CD4-positive, alpha-beta T cell treated with Interleukin-6 for 4 hours (primary cell): ENCODE measurements at places on chromosomes 5 and 9.
A peak's percentile ranks its signal among the peaks of the same experiment; 100 is the strongest.

DNA sequence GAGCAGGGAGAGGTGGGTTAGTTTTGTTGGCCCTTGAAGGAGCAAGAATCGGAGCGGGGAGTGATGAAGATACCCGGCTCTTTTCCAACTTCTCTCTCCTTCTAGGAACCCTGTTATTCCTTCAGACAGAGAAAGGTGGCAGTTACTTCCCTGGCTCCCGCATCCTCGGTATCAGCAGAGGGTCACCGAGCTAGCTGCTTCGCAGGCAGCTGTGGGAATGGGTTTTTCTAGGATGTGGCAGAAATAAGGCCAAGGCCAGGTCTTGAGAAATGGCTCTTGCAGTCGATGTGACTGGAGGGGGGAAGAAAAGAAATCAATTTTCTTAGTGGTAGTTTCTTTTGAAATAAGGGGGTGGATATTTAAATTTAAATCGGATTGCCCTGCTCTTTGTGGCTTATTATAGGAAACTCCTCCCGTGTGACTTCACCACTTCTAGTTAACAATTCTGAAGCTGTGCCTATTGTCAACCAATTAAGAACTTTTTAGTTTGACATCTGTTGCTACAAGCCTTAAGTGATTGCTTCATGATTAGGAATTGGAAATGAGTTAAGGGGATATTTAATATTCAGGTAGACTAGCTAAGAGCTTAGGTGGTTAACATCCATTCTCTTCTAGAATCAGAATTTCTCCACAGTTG lies 1.4 kb downstream of the SAP30L start:
- no peak for DNase-seq

DNA sequence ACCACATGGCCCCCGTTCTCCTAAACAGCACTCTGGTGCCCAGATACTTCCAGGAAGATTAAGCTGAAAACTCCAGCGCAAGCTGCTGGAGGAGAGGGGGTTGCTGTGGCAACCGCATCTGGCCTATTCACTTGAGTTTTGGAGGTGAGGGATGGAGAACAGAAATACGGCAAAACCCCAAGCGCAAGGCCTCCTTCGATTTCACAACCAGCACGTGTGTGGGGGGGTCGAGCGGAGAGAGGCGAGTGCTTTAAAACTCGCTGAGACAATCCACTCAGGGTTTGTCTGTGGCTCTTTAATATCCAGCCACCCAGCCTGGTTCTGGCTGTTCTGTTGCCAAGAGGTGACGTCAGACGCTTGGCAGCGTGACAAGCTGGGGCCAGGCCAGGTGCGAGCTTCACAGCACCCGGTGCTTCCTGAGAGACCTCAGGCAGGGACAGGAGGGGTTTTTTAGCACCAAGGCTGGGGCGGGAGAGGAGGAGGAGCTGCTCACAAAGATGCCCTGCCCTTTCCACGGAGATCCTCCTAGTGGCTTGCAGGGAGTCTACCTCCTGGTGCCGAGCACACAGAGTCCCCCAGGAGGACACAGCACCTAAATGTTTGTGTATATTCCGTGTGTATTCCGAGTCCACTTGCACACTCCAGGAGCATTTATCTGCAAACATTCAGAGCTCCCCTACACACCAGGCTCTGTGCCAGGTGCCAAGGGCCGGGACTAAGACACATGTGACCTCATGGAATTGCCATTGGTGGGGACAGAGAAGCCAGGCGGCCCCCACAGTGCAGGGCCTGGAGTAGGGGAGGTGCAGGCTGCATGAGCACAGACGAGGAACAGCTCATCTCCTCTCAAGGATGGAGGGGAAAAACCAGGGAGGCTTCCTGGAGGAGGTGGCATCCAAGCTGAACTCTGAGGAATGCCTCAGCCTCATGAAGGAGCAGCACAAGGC lies 194.6 kb downstream of the OLFM1 start:
- DNase-seq, result no peak

DNA sequence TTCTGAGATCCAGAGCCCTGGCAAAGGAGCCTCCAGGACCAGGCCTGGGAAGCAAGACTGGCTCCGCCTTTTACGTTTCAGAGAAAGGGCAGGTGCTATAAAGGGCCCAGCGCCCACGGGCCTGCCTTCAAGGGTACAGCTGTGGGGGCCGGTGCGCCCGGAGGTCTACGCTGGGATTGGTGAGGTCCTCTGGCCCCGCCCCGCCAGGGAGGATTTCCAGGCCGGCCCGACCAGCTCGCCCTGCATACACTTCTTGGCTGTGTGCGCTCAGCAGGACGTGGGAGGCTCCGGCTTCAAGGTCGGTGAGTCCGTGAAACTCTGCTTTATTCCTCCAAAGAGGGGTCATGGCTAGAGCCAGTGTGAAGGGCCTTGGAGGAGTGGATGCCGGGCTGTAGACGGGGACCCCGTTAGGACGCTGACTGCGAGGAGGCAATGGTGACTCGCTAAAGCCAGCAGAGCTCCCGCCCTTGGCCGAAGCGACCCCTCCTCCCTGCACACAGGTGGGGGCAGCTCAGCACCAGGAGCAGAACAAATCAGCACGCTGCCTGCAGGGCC lies at the start of gene CKMT2:
Gene CKMT2, plus strand, starts transcription at position 243 of the 555 bp plus-strand sequence. CDS start 17,811 bp downstream, outside the sequence.
- DNase-seq, result no peak

- no peak for DNase-seq
Measured at GRCh38 chr5:122083535-122083934, 5.5 kb upstream of the LOX start.

DNA sequence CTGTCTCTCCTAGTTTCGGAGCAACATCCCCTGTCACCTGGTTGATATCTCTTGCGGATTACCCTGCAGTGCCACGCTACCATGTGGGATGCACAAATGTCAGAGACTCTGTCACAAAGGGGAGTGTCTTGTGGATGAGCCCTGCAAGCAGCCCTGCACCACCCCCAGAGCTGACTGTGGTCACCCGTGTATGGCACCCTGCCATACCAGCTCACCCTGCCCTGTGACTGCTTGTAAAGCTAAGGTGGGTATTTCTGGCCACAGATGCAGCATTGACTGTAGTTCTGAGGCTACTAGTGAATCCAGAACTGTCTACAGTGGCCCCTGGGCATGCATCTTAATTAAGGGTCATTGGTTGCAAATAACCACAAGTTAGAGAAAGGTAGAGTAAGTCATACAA lies 50.8 kb downstream of the AQP7 start:
- no peak for DNase-seq

DNA sequence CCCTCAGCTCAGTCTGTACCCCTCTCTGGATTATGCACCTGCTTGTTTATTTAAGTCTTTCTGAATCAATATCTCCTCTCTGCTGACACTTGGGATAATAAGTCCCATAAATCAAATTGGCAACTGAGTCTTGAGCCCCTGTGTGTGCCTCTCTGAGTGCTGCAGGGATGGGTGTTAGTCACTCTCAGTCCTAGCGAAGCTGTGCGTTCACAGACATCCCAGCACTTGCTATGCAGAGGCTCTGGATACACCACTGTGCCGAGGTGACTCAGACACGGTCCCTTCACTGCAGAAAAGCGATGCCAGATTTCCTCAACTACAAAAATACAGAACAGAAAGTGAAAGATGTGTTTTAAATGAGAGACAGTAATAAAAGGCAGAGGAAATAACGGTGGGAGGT lies 4.1 kb upstream of the KCNMB1 start:
- peak; percentile 70 for DNase-seq

DNA sequence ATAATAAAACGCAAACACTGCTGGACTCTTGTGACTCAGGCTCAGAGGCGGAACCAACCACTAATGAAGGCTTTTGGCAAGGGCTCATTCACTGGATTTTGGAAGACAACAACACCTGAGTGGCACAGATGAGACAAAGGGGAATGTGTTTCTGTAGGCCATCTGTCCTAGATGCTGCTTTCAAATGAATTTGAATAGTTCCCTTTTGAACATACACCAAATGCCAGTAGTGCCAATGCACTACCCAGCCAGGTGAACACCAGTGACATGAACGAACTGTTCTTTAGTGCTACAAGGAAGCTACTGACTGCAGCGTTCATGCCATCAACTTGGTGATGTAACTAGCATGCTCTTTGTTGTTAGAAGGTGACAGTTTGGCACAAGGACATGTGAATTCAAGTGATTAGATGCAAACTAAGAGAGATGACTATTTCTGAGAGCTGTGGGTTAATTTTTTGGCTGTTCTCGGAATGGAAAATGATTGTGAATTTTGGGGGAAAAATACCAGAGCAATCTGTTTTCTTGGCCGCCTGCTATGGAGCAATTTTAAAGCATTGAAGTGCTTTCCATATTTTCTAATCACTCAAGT lies 173.7 kb downstream of the SLC24A2 start:
- no peak for DNase-seq

DNA sequence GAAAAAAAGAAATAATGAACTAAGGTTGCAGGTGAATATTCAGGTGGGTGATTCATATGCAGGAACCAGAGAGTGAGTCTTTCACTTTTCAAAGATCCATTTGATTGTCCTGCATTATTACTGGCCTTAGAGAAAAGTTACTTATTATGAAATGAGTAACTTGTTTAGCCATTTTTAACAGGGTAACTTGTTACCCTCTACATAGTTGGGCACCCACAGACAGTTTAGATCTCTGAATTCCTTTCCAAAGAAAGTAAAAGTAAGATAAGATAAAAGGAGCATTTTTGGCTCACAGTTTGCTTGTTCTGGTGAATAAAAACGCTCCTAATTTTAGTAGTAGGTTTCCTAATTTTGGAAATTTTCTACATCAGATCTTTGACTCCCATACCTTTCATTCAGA lies 54.1 kb upstream of the DAB2 start:
- DNase-seq, result no peak

DNA sequence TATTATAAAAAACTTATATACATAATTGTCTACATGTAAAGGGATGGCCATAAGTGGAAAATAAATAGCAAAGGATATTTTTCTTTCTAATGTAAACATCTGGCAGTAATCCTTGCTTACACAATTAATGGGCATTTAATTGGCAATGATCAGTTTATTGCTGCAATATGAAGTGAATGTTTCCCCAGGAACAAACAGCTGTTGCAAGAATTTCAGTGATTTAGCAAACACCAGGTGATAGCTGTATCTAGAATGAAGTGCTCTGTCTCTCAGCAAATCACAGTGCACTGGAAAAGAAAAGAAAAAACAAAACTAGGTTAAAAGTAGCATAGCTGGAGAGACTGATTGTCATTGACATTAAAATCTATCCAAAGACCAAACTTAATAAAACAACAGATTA lies 594.5 kb upstream of the ARRDC3 start:
- DNase-seq, result no peak

- DNase-seq, result no peak
Measured at GRCh38 chr5:138989720-138990119, 114.6 kb upstream of the LRRTM2 start.

DNA sequence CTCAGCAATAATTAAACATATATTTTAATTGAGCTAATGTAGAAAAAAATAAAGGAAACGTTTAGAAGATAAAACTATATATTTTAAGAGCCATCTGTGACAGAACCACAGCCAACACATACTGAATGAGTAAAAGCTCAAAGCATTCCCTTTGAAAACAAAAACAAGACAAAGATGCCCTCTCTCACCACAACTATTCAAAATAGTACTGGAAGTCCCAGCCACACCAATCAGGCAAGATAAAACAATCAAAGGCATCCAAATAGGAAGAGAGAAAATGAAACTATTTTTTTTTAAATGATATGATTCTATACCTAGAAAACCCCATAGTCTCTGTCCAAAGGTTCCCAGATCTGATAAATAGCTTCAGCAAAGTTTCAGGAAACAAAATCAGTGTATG lies 262.0 kb downstream of the HTR1A start:
- DNase-seq, result no peak

GRCh38 chr5:159837860-159838259 lies 78.4 kb upstream of the ADRA1B start:
- DNase-seq, result no peak

DNA sequence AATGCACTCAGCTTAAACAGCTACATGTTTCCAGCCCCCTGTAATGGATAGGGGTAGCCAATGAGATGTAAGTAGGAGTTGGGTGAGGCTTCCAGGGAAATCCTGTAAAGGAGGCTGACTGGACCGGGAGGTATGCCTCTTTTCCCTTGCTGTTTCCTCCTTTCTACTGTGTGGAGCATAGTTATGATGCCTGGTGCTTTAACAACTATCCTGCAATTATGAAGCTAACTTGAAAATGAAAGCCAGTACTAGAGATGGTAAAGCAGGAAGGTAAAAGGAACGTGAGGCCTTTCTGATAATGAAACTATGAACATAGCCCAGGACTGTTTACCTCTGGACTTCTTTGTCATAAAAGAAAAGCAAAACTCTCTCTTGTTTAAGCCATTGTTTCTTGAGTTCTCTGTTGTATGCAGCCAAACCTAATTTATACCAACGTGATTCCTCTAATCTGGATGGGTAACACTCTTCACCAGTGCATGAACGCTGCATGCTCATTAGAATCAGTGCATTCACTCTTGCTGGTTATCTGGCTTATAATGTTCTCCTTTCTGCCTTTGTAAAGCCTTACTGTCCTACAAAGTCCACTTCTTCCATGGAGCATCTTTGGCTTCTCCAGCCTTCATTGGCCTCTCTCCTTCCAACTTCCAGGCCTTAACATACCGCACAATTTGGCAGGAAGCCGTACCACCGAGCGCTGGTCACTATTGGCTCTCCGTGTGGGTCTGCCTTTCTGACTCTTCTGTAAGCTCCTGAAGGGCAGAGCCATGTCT lies 8.3 kb upstream of the ARHGEF28 start:
- DNase-seq, result no peak

DNA sequence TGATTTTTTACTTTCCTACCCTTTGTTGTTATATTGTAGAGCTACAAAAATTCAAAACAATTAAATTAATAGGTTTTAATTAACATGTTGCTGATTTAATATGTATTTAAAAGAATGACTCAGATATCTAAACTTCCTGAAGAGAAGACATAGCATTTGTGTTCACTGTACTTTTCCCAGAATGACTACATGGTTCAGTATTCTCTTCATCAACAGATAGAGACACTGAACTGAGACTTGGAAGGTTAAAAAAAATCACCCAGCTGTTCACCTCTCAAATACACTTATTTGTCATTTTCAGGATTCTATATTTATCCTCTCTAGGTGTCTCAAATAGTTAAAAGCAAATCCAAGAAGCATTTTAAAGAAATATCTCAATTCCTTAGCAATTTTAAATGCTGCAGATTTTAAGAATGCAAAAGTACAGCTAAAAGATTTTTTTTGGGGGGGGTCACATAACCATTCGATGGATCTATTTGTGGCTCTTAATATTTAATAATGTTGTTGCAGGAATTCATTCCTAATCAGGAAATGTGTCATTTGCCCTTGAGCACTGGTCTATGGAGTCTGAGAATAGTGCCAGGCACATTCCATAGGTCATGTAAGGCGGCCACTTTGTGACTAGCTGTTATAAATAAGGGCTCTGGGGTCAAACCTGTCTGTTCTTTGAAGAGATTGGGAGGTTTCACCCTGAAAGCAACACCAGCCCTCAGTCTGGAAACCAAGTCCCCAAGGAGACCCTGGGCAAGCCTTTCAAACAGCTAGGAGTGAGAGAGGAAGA lies 463.1 kb downstream of the NR2F1-AS1 start:
- DNase-seq, result no peak

GRCh38 chr5:57302643-57303042 lies 128.8 kb downstream of the GPBP1 start:
- DNase-seq, result no peak

- no peak for DNase-seq
Measured at GRCh38 chr5:92979716-92980115, 601.3 kb downstream of the NR2F1-AS1 start.

GRCh38 chr5:76710991-76711390 lies 4.9 kb upstream of the F2R start:
- no peak for DNase-seq

- DNase-seq, result no peak
Measured at GRCh38 chr5:106097340-106097739, 1573.4 kb downstream of the EFNA5 start.

- no peak for DNase-seq
Measured at GRCh38 chr9:83238871-83239640, 176.1 kb upstream of the RASEF start.
